ENCODE measurements at places on chromosomes 11 and 22.

GRCh38 chr11:83037877-83038276 lies 33.8 kb downstream of the RAB30 start:
- H3K27me3 ChIP-seq = no peaks in the 10 kb centered on the region
- peaks cover 22% of the 10 kb centered on the region for H3K4me1 ChIP-seq
- no peak for DNase-seq
- H3K27ac ChIP-seq = no peak overlapping the region

- no peaks in the 10 kb centered on the region for H3K27me3 ChIP-seq
- H3K4me3 ChIP-seq = no peak overlapping the region
- no peaks in the 10 kb centered on the region for H3K4me1 ChIP-seq
- no peak for DNase-seq
Observed at GRCh38 chr11:112889446-112889845, 71.8 kb upstream of the NCAM1 start.

DNA sequence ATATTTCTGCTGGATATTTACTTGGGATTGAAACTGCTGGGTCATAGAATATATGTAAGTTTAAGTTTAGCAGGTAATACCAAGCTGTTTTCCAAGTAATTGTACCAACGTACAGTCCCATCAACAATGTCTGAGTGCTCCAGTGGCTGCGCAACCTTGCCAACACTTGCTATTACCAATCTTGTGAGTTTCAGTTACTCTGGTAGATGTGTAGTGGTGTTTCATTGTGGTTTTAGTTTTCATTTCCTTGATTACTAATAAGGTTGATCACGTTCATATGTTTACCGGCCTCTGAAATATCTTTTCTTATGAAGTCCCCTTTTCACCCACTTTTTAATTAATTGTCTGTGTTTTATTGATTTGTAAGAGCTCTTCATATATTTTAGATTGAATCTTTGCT lies 370.6 kb upstream of the CADM1 start:
- H3K4me3 ChIP-seq = no peak overlapping the region
- DNase-seq = no peak
- no peaks in the 10 kb centered on the region for H3K4me1 ChIP-seq
- H3K27me3 ChIP-seq = no peaks in the 10 kb centered on the region
- no peak overlapping the region for H3K27ac ChIP-seq

- peaks cover 5% of the 10 kb centered on the region for H3K27me3 ChIP-seq
- H3K36me3 ChIP-seq = no peaks in the 10 kb centered on the region
- DNase-seq = peak; percentile 54
- no peak overlapping the region for H3K27ac ChIP-seq
- H3K4me3 ChIP-seq = no peak overlapping the region
- peaks cover 20% of the 10 kb centered on the region for H3K4me1 ChIP-seq
Observed at GRCh38 chr22:27107824-27108223, 450.4 kb downstream of the MIAT start.

DNA sequence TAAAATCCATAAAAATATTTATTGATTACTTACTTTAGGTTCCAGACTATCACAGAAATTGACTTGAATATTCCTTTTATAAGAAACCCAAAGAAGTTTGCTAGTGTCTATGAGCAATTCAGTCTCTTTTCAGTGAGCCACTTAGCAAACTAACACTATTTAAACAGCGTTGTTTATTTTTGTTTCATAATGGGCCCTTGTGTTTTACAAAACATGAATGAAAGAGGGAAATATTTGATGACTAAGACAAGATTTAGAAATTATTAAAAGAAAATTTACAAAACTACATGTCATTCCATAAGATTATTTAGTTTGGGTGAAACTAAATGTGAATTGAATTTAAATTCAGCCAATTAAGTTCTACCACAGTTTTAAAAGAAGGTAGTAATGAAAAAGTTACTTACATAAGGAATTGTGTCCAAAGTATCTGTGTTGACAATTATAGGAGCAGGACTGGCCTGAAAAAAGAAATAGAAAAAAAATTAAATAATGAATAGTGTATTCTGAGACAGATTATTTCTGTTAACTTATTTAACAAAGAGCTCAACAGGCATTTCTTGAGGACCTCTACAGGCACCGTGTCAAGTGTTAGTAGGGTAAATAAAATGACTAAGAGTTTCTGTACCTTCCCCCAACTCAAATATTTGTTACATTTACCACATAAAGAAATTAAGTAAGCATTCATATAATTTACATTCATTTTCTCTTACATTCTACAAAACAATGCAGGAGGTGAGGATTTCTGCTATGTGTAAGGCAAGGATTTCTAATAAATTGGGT lies 964.9 kb upstream of the CCDC90B start:
- DNase-seq = no peak
- H3K27me3 ChIP-seq = no peaks in the 10 kb centered on the region
- H3K36me3 ChIP-seq = no peaks in the 10 kb centered on the region
- H3K4me3 ChIP-seq = no peak overlapping the region

- no peak overlapping the region for H3K4me3 ChIP-seq
- H3K36me3 ChIP-seq = no peaks in the 10 kb centered on the region
- peaks cover 39% of the 10 kb centered on the region for H3K4me1 ChIP-seq
Observed at GRCh38 chr11:122210367-122210997, 94.5 kb upstream of the BLID start.

DNA sequence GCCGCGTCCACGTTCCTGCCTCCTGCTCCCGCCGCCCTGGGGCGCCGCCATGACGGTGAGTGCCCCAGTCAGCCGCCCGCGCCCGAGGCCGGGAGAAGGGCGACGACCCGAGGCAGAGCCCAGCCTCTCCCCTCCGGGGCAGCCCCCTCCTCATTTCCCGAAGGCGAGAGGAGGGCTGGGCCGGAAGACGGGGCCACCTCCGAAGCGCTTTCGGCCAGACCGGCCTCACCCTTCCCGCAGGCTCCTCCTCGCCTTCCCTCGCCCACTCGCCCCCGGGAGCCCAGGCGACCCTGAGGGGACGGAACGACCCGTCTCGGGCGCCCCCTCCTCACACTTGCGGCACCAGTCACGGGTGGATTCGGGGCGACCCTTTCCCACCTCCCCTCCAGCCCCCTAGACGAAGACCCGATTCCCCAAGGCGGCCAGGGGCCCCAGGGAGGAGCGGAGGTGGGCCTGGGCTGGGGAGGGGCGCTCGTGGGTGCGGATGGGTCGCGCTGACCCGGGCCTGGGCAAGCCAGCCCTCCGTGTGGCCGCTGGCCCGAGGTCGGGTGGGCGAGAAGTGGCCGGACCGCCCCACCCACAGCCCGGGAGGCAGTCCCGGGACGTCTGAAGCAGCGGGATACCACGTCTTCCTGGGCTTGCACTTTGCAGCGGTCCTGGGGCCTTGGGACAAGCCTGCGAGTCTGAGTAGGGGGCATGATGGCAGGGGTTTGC lies 49.7 kb downstream of the TRIOBP start:
- H3K27ac ChIP-seq = peak overlapping the region; percentile 93
- peak overlapping the region; percentile 93 for H3K4me3 ChIP-seq
- H3K36me3 ChIP-seq = no peaks in the 10 kb centered on the region
- peaks cover 51% of the 10 kb centered on the region for H3K4me1 ChIP-seq
- no peaks in the 10 kb centered on the region for H3K27me3 ChIP-seq
- no peak for DNase-seq

- no peak overlapping the region for H3K27ac ChIP-seq
- H3K27me3 ChIP-seq = peaks cover 2% of the 10 kb centered on the region
- no peak for DNase-seq
- no peak overlapping the region for H3K4me3 ChIP-seq
- H3K36me3 ChIP-seq = no peaks in the 10 kb centered on the region
Observed at GRCh38 chr22:36755316-36755715, 20.6 kb downstream of the IFT27 start.

DNA sequence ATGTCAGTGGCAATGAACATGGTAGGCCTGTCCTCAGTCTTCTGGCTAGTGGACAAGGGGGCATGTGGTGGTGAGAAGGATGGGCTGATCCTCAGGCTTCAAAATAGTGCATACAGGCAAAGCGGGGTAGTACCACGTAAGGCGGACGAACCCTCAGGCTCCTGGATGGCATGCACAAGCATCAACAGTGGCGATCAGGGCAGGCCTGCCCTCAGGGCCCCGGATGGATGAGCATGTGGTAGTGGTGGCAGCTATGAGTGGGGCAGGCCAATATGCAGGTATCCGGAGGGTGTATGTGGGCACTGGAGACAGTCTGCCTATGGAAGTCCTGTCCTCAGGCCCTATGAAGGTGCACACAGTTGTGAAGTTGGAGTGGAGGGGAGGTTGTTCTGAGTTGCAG lies 163.8 kb downstream of the GUCY1A2 start:
- no peak overlapping the region for H3K27ac ChIP-seq
- no peaks in the 10 kb centered on the region for H3K36me3 ChIP-seq
- DNase-seq = no peak
- H3K27me3 ChIP-seq = no peaks in the 10 kb centered on the region

- H3K4me1 ChIP-seq = no peaks in the 10 kb centered on the region
- H3K36me3 ChIP-seq = no peaks in the 10 kb centered on the region
- no peak overlapping the region for H3K4me3 ChIP-seq
Observed at GRCh38 chr22:50009765-50010675, 2.5 kb downstream of the IL17REL start.
